Amniotic epithelial cell (primary cell): ENCODE measurements at places on chromosomes 16 and 17.

GRCh38 chr16:14378689-14379467, 251.2 kb downstream of the PARN start:
- peak; percentile 84 for DNase-seq

- DNase-seq: peak; percentile 39
Measured at GRCh38 chr16:3829631-3830536, 50.6 kb downstream of the CREBBP start.

GRCh38 chr16:20624882-20625807, 49.0 kb upstream of the ACSM2B start:
- DNase-seq: no peak

GRCh38 chr17:77808686-77809425, 149.6 kb upstream of the TNRC6C start:
- no peak for DNase-seq

DNA sequence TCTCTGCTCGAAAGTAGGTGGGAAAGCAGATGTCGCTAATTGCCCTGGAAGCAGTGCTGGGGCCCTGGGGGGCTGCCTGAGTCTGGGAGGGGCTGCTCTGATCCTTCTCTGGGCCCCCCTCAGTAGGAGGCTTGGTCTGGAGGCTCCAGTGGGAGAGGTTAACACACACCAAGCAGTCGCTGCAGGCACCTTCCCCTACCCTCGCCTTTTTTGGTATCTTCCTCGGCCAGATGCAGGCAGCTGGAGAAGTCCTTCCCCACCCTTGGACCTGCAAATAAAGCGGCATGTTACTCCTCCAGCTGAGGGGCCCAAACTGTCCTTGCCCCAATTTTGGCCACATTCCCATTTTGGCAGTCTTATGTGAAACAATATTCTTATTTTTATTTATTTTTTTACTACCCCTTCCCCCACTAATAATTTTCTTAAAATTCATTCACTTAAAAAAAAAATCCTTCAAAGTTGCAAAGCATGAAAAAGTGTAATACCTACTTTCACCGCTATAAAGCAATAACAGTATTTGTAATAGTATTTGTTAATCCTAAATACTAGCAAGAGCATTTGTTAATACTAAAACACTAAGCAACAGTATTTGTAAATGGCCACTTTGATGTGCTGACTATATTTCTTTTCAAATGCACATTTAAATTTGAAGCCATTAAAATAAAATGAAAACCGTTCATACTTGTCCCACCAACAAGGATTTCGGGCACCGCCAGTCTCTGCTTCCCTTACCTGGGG, 15.0 kb downstream of the C16orf46 start:
- no peak for DNase-seq

- no peak for DNase-seq
Measured at GRCh38 chr16:79081297-79082066, 519.1 kb downstream of the MAF start.

DNA sequence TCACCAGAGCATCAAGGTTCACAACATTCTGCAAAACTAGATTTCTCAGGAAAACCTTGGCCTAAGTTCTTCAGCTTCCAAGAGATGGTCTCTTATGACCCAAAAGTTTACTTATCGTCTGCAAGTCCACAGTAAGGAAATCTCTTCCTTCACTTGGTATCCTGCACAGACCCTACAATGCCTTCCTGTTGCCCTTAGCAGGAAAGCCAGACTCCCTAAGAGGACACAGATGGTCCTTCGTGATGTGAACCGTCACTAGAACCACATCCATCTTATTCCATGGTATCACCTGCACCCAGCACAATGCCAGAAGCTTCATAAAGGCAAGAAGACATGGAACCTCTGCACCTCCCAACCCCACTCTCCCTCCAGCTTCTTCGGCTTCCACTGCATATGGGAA, 34.1 kb downstream of the CMC2 start:
- DNase-seq: no peak

GRCh38 chr16:52090080-52090479, 456.9 kb downstream of the TOX3 start:
- no peak for DNase-seq
